ENCODE measurements at places on chromosomes 1 and 21.

GRCh38 chr1:110675060-110675791 lies 486 bp upstream of the KCNA3 start:
- no peak for DNase-seq

- no peak for DNase-seq
Observed at GRCh38 chr1:8902765-8903164, 24.3 kb upstream of the ENO1 start.

GRCh38 chr1:107499139-107499744 lies 358.4 kb downstream of the NTNG1 start:
- peak; percentile 28 for DNase-seq

GRCh38 chr1:59738152-59738551 lies 76.6 kb upstream of the HOOK1 start:
- DNase-seq = no peak

DNA sequence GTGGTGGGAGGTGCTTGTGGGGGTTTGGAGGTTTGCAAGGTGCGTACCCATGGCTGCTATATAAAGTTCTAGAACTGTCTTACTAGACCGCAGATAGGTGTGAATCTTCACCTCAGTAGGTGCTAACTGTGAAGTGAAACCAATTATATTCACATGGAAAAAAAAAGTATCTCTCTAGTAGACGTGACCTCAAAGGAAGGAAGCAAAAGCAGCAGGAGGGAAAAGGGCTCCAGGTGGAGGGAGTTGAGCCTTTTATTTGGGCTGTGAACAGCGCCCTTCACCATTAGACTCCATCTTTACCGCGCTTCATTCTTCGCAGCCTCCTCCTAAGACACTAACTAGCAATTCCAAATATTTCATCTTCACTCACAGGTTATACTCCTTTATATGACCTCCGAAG lies 129.8 kb downstream of the TBX19 start:
- DNase-seq = no peak

DNA sequence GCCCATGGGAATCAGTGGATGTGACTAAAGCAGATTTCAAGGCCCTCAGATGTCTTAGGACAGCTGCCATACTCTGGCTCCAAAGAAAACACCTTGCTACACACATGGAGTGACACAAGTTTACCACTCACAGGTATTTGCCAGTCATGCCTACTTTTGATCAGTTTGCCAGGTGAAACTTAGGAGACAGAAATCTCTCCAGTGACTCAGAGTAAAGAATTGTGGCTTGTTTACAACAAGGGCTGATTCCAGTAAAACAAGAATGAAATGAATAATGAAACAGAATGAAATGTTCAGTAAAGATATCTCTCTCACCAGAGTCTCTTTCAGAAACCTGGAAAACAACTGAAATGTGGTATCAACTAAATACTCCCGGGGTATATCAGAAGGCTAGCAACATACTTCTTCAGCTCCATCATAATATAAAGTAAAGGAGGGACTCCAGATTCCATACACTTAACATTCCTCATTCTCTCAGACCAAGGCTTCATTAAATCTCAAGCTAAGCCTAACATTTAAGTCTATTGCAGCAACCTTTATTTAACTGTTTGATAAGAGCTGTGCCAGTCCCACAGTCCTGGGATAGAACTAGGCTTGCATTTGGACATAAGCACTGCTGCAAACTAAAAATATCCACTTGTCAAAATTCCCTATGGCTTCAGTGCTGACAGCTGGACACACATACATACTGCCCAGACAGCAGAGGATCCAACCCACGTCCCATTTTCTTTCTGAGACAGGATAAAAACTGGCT lies 143.3 kb downstream of the SIPA1L2 start:
- DNase-seq = no peak

DNA sequence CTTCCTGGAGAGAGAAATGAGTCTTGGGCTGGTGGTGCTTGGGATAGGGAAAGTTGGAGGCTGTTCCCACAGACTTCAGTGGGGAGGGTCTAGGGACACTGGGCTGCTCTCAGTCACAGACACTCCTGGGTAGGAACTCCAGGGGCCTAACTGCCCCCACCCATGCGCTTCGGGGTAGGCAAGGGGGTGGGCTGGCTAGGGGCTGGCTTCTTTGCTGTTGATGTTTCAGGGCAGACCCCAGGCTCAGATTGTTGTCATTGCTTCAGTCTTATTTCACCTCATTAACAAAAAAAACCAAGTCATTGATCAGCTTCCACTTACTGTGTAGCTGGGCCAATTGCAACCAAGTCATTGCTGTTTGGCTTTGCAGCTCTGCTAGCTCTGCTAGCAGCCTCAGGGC lies 160.1 kb upstream of the CSF3R start:
- no peak for DNase-seq

- no peak for DNase-seq
Observed at GRCh38 chr1:200438911-200439310, 29.1 kb upstream of the ZNF281 start.

DNA sequence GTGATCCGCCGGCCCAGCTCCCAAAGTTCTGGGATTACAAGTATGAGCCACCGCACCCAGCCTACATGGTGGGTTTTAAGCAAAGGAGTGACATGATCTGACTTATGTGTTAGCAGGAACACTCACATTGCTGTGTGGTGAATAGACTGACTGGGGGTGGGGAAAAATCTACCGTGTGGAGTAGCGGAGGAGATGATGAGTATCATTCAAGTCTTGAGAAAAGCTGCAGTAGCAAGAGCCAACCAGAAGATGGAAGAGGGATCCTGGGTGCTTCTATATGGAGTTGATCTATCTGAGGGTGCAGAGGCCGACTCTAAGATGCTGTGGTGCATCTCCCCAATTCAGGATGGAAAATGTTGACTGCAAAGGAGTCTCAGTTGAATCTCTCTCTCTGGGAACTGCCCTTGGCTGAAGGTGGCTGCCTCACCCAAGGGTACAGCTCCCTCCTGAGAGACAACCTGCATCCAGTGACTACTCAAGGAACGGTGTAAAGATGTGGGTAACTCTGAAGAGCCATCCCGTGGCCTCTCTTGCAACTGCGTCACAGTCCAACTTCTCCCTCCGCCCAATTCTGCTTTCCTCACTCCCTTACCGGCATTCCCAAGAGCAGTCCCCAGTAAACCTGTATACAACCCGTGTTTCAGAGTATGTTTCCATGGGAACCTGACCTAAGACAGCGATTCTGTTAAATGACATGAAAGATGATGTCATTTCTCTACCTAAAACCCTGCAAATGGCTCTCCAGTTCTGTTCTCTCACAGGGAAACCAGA lies 7.4 kb upstream of the B3GALNT2 start:
- DNase-seq = no peak

- peak; percentile 31 for DNase-seq
Observed at GRCh38 chr1:16294219-16295212, 57.5 kb upstream of the CPLANE2 start.

DNA sequence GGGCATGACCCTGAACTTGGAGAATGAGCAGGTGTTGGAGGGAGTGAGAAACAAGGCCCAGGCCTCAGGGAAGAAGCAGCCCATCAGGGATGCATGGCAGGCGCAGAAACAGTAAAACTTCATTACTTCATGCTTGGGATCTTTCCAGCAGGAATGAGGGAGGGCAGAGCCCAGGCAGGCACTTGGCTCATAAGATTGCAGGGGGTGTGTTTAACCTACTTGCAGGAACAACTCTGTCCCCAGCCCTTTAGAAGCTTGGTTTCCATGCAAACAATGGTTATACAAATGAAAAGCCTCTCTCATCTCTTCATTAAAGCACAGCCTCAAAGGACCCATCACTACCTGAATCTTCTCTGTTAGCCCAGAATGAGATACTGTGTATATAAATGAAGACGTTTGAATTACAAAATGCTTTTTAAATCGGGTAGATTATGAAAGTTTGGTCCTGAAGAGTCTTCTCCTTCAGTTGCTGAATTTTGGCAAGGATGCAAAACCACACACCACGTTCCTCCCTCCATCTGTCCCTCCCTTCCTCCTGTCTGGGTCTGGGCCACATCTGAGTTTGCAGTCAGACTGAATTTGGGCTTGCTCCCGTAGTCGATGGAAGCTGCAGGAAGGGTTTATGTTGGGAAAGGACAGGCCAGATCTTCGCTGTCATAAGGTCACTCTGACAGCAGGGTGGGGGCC lies 154.4 kb upstream of the KLHDC7A start:
- no peak for DNase-seq

DNA sequence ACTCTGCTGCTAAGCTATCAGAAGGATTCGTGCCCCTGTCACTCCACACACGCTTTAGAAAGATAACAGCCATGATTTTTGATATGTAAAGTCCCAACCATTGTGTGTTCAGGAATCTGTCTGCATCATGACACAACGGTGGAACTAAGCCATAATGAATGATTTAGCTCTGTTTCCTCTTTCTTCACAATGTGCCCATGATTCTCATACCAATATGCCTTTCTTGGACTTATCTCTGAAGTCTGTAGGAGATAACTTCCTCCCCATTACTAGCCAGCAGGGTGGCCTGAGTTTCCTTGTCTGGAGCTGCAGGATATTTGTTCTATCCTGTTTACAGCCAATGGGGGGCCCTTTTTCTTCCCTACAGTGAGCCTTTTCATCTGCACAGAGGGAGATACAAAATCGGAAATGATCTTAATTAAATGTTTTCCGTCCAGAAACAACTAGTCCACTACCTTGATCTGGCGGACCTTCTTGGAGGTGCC lies 511.7 kb downstream of the USP25 start:
- no peak for DNase-seq

GRCh38 chr1:174003867-174004266 lies 18.3 kb downstream of the RC3H1 start:
- DNase-seq = no peak

DNA sequence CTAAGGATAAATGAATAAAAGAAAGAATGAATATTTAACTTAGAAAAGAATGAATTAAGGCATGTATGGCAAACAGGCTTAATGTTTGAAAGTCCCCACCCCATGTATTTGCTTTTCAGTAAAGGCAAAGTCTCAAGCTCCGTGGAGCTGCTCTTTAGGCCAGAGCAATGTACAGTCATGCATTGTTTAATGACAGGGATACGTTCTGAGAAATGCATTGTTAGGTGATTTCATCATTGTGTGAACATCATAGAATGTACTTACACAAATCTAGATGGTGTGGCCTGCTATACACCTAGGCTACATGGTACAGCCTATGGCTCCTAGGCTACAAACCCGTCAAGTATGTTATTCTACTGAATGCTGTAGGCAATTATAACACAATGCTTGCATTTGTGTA lies 51.6 kb upstream of the SPATA6 start:
- no peak for DNase-seq

- peak; percentile 22 for DNase-seq
Observed at GRCh38 chr21:29299046-29299915, 559 bp downstream of the BACH1 start.

DNA sequence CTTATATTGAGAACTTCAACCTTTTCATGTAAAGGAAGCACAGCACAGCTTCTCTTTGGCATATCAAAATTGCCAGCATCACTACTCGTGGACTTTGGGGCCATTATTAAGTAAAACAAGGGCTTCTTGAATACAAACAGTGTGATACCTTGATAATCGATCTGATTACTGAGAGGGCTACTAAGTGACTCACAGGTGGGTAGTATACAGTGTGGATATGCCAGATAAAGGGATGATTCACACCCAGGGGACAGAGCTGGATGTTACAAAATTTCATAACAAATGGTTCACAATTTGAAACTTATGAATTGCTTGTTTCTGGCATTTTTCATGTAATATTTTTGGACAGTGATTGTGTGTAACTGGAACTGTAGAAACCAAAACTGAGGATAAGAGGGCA lies 15.4 kb downstream of the HDAC1 start:
- no peak for DNase-seq

DNA sequence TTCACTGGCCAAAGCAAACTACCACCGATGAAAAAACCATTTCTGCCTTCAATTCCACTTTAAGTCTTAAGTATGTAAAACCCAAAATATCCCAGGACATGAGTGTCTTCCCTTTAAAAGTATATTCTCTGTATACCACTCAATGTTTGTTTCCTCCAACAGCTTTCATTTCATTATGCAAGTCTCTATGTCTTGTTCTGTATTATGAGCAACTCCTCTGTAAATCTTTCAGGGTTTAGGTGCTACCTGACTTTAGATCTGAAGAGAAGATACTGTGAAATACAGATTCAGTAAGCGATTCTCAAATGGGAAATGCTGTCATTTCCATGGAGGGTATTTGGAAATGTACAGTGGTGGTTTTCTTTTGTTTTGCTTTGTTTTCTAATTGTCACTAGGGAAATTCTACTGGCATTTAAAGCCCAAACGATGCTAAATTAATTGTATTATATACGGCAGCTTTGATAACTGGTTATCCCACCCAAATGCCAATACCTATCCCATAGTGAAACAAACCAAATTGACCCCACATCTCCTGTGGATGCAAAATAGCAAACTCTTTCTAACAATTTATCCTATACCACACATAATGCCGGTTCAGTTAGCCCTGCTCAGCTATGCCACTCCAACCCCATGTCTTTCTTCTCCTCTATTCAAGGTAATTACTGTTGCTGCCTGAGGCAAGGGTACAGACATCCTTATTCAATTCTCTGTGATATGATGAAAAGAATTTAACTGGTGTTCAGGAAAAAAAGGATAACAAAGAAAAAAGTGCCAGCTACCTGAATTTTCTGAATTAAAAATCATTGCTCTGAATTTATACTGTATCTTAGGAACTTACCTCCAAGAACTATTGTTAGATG lies 182.8 kb downstream of the EIF4G3 start:
- DNase-seq = no peak

DNA sequence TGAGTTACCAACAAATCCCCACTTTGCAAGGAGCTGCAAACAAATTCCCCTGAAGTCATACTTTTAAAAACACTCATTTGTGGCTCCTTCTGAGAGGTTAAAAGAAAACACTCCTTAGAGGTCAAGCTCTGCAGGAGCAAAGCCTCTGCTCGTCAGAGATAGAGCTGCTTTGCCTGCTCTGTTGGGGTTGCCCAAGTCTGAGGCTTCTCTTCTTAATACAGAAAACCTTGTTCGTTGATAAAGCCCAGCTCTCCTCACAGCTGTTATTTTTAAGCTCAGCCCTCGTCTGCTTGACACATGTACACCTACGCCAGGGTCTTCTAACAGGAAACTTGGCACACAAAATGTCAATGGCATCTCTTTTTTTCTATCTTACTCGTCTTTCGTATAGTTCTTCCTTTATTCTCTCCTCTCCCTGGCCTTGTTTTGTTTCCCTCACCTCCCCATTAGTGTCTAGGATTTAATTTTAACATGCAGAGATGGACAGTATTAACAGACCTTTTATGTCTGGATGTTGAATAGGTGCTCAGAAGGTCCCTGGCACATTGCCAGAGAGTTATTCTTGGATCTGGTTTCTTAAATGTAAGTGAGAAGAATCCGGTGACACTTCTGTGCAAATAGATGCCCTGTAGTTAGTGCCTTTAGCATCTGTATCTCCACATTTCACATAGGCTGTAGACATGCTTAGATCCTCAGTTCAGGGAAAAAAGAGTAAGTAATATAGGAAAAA lies 86.0 kb downstream of the LRRC53 start:
- no peak for DNase-seq

GRCh38 chr1:229557913-229558414 lies 543 bp downstream of the ABCB10 start:
- DNase-seq = peak; percentile 78
